ENCODE measurements at places on chromosomes 16 and 17. TPM values are rescaled to one million over a fixed set of nuclear protein-coding genes. Genes with fewer than 3 reads are reported as not detected.
A peak's percentile ranks its signal among the peaks of the same experiment; 100 is the strongest.

PRSS33 gene
- not detected for total RNA-seq

CTRB1 gene
- total RNA-seq, result not detected

ZNF174 gene
- 8.6 TPM for total RNA-seq

ERBB2 gene
- 7.5 TPM for total RNA-seq

HOXB9 gene
- total RNA-seq, result under 0.01 TPM

GRCh38 chr16:72241930-72242329 is 70.0 kb upstream of the PMFBP1 start:
- DNase-seq, result peak; percentile 51

GRCh38 chr17:47844814-47845715 is 4.0 kb upstream of the SCRN2 start:
- DNase-seq, result no peak

DNA sequence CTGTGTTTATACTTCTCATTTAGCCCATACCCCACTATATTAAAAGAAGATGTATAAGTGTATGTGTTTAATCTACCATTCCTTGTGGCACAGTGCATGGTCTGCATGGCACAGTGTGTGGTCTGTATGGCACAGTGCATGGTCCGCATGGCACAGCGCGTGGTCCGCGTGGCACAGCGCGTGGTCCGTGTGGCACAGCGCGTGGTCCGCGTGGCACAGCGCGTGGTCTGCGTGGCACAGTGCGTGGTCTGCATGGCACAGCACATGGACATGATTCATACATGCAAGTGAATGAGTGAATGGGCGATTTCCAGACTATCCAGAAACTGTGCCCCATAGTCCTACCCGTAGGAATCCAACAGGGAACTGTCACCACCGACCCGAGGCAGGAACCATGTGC is 632.6 kb downstream of the MAF start:
- DNase-seq, result no peak

DNA sequence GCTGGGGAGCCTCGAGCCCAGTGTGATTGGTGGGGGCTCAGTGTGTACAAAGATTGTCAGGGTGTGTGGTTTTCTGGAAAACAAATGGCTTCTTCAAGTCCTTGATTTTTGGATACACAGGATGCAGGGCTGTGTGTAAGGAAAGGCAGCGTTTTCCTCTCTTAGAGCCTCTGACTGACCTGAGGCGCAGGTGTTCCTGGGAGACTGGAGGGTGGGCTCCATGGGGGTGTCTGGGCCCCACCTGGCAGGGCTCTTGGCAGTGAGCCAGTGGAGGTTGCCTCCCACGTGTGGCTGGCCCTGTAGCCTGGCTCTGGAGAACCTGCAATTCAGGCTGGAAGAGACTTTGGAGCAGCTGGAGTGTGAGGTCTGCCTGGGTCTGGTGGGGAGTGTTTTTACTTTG is 5.0 kb downstream of the FOXK2 start:
- no peak for DNase-seq

GRCh38 chr16:89712274-89712781 is 8.4 kb downstream of the VPS9D1 start:
- no peak for DNase-seq

DNA sequence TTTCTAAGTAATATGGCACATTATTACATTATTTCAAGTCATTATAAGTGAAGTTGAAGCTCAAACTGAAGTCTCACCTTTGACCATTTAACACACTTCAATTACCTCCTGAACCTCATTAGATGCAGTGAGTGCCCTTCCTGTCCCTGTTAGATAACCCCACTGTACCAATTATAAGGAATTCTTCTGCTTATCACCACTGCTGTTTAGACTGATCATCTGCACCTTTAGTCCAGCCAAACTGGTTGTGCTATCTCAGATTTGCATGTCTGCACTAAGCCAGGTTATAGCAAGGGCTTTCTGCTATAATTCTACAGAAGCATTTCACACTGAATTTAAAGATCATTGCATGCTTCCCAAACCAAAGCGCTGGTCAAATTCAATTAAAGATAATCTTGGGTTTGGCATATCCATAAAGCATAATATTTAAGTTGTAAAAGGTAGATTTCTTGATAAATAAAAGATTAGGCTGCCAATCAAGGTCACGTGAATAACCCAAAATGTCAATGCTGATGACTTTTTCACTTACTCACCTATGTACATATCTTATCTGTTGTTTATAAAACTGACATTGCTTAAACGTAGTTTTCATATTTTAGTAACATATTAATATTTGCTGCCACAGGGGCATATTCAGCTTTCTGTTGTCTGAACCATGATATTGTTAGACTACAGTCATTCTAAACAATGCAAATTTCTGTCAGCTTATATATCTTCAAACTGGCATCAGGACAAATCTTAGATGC is 11.9 kb downstream of the ITFG1 start:
- no peak for DNase-seq

Data from hematopoietic multipotent progenitor cell (in vitro differentiated cells).